ENCODE measurements at places on chromosomes 12 and 14.

DNA sequence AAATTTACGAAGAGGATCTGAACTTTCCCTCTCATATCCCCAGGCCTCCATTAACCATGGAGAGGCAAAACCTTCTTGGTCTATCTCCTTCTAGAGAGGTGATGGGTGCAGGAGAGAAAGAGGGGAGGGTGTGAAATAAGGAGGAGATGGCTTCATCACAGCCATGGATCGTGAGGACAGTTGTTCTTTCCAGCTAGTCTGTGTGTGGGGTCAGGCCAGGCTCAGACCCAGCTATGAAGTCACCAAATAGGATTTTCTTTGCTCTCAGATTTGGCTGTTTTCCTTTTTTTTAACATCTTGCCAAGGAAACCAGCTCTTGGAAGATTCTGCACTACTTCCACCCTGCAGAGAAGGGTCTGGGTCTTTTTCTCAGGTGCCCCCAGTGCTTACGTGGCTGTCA lies 64.9 kb upstream of the FAM181A start:
- DNase-seq, result no peak

- no peak for DNase-seq
Observed at GRCh38 chr14:75993567-75994041, 8.0 kb downstream of the IFT43 start.

DNA sequence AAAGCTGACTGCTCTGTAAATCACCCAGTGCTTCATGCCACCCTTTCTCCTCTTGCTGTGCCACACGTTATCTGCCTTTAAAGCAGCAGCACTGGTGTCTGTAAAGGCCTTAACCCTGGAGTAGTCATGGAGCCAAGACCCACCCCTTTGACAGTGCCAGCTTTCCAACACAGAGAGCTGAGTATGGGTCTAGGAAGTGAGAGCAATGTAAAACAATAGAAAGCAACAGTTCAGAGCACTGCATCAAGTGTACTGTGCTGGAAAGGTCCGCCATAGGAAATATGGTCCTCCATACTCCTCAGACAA lies 139.5 kb downstream of the DAD1 start:
- no peak for DNase-seq

DNA sequence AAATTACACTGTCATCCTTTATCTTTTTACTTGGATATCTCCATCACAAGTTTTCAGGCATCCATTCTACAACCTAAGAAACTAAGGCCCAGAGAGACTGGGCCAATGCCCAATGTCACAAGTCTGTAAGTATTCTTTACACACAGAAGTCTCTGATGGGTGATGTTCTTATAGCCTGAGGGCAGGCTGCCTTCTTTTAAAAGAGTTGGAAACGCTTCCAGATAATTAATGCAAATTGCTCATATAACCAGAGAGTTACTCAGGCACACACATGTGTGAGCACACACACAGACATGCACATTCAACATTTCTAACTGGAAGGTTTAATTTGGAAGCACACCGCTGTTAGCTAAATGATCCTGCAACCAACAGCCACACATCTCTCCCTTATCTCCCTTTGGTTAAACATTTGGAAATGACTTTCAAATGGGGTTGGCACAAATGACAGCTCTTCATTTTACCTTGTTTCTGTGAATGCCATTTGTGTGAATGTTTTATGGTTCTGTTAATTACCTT lies 160.8 kb upstream of the TMPO start:
- DNase-seq, result no peak

DNA sequence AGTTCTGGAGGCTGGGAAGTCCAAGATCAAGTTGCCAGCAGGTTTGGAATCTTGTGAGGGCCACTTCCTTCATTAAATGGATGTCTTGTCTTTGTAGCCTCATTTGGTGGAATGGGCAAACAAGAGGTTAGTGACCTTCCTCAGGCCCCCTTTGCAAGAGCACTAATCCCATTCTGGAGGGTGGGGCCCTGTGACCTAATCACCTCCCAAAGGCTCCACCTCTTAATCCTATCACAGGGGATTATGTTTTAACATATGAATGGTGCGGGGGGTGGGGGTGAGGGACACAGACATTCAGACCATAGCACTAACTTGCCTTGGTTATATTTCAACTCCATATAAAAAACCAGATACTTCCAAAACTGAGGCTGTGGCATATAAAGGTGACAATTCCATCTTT lies 59.9 kb upstream of the PPP4R3A start:
- no peak for DNase-seq

DNA sequence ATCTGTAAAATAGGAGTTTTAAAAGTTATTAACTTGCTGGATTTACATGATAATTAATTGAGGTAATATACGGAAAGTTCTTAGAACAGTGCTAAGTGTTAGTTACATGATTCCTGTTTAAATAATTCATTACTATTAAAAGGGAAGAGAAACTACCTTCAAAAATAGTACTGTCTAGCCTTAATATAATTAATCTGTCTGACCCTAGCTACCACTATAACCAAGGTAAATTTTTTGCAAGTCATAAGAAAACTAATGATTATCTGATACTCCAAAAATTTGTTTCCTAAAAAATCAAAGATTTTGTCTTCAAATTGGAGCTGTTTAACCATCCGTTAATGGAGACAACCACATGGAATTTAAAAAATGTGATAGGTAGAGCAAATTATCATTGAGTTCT lies 294.3 kb upstream of the FBXO33 start:
- no peak for DNase-seq

GRCh38 chr14:85824526-85824925 lies 294.6 kb downstream of the FLRT2 start:
- no peak for DNase-seq

- DNase-seq, result no peak
Observed at GRCh38 chr12:115444346-115444745, 760.4 kb upstream of the TBX3 start.

GRCh38 chr12:121167232-121167820 lies 34.6 kb downstream of the P2RX7 start:
- DNase-seq, result no peak

DNA sequence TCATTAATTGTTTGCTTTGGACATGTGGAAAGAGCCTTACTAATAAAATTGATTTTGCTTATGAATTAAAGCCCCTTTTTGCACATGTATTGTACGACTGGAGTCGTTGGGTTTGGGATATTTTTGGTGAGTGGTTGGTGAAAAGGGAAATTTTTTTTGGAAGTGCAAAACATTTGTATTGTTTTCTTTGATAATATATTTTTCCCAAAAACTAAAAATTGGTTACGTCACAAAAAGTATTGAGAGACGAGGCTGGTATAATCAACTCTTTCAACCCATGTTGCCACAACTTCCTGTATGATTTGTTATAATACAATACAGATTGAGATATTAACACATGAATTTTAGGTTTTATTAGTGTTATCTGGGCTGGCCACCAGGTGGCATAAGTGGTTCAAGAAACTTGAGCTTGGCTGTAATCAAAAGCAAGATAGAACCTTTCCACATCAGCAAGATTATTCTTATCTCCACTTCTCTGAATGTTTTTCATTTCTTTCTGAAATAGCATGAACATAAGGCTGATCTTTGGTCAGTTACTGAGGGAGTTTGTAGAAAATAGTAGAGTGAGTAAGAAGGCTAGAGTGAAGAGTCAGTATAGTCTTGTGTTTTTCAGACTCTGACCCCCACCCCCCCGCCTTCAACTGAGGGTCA lies 8.7 kb downstream of the NGDN start:
- DNase-seq, result peak; percentile 68

DNA sequence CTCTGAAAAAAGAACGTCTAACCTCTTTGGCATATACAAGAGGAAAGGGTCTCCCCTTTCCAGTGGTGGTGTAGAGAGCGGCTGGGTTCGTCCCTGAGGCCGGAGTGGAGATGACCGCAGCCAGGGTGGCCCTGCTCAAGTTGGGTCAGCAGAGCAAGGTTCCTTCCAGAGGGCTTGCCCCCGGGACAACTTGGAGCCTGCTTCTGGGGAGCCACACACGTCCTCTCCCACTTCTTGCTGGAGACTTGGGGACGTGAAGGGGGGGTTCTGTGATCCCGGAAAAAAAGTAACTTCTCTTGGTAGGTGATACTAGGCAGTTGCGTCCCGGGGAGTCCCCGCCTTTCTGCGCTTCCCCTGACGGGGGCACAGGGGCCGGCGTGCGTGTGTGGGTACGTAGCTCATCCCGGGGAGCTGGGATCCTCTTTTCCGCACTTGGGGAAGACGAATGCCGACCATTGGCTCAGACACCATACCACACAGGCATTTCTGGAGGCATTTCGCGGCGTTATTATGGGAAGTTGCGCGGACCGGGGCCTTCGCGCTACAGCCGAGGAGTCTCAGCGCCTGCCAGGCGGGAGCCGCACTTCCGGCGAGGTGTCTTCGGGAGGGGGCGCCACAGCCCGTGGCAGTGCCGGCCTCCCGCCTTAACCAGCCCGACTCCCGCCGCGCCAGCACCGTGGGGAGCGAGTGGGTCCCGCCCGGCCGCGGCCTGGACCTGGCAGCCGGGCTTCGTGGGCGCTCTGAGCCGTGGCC lies 14.8 kb upstream of the PAX9 start:
- DNase-seq, result no peak
